Astrocyte of the hippocampus (primary cell): ENCODE measurements at places on chromosomes 5 and 9.

GRCh38 chr5:131810510-131811249 lies 13.9 kb upstream of the FNIP1 start:
- DNase-seq = peak; percentile 20

- no peak for DNase-seq
Measured at GRCh38 chr5:107235167-107235566, 435.6 kb downstream of the EFNA5 start.

GRCh38 chr5:39025456-39025855 lies 48.7 kb downstream of the RICTOR start:
- DNase-seq = no peak

- no peak for DNase-seq
Measured at GRCh38 chr9:74066605-74067004, 430.5 kb upstream of the RORB start.

GRCh38 chr9:122097679-122098315 lies 4.7 kb upstream of the TTLL11 start:
- DNase-seq = no peak

- no peak for DNase-seq
Measured at GRCh38 chr5:56981548-56982315, 29.8 kb upstream of the MIER3 start.

DNA sequence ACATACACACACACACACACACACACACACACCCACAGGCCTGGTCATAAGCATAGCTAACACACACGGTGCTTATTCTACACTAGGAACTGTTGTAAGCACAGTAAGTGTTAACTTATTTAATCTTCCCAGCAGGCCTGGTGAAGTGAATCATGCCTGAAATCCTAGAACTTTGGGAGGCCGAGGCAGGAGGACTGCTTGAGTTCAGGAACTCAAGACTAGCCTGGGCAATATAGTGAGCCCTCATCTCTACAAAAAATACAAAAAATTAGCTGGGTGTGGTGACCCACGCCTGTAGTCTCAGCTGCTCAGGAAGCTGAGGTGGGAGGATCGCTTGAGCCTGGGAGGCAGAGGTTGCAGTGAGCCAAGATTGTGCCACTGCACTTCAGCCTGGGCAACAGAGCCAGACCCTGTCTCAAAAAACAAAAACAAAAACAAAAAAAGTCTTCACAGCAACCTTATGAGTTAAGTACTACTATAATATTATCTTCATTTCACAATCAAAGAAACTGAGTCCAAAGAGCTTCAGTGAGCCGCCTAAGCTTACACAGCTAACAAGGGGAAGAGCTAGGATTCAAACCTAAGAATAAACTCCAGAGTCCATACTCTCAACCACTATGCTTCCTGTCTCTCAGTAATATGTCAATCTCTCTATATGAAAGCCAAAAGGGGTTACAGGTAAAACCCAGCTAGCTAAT lies 2.3 kb downstream of the MEGF9 start:
- DNase-seq = no peak

GRCh38 chr9:129665389-129665775 lies at the start of gene PRRX2:
Gene PRRX2 (plus strand): TSS chr9:129665647. CDS start chr9:129665868, 221 bp downstream.
- peak; percentile 53 for DNase-seq

- no peak for DNase-seq
Measured at GRCh38 chr5:124888622-124889485, 142.4 kb upstream of the ZNF608 start.

GRCh38 chr5:172325452-172325851 lies 41.9 kb upstream of the UBTD2 start:
- no peak for DNase-seq

DNA sequence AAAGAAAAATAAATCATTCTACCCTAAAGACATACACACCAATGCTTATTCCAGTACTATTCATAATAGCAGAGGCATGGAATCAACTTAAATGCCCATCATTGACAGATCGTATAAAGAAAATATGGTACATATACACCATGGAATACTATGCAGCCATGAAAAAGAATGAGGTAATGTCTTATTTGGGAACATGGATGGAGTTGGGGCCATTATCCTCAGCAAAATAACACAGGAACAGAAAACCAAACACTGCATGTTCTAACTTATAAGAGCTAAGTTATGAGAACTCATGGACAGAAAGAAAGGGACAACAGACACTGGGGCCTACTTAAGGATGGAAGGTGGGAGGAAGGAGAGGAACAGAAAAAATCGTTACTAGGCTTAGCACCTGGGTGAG lies 527.5 kb upstream of the ST8SIA4 start:
- DNase-seq = no peak

GRCh38 chr5:77846422-77847128 lies 70.4 kb upstream of the TBCA start:
- no peak for DNase-seq

DNA sequence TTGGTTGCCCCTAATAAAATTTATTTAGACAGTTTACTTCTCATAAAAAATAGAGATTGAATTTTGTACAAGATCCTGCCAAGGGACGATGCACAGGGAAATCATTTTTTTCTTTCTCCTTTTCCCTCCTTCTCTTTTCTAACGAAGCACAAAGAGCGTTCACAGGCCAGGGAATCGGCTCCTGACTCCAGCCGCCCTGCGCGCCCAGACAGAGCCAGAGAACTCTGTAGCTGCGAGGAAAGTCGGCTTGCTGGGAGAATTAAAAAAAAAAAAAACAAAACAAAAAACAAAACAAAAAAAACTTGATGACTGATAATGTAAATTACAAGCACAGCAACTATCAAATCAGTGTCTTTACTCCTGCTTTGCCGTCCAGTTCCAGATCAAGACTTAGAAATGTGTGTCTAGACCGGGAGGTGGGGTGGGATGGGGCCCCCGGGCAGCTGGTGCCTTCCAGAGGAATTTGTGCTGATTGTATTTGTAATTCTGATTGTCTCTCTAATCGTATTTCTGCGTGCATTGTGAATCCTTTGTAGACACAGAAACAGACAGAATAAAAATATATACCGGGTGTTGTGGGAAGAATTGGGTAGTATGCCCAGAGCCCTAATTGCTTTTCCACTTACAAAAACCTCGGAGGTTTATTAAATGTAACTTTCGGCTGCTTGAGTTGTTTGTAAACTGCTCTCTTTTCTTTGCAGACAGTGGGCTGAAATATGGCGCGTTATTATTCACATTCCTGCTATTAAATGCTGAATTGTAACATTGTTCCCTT lies 3.6 kb upstream of the OTP start:
- DNase-seq = no peak

- no peak for DNase-seq
Measured at GRCh38 chr5:163350083-163350482, 87.3 kb upstream of the CCNG1 start.

GRCh38 chr5:168710706-168711105 lies 131.5 kb upstream of the PANK3 start:
- no peak for DNase-seq

DNA sequence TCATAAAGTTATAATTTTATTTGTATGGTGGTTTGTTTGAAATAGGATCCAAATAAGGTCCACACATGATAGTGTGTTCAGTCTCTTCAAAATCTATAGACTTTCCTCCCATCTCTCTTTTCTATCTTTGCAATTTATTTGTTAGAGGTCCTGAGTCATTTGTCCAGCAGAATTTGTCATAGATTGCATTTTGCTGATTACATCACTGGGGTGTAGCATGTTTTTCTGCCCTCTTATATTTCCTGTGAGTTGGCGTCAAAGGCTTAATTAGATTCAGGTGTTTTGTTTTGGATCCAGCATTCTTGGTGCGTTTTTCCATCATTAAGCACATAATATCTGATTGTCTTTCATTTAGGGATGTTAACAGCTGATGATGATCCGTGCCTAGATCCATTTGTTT lies 15.0 kb downstream of the CYFIP2 start:
- peak; percentile 39 for DNase-seq

DNA sequence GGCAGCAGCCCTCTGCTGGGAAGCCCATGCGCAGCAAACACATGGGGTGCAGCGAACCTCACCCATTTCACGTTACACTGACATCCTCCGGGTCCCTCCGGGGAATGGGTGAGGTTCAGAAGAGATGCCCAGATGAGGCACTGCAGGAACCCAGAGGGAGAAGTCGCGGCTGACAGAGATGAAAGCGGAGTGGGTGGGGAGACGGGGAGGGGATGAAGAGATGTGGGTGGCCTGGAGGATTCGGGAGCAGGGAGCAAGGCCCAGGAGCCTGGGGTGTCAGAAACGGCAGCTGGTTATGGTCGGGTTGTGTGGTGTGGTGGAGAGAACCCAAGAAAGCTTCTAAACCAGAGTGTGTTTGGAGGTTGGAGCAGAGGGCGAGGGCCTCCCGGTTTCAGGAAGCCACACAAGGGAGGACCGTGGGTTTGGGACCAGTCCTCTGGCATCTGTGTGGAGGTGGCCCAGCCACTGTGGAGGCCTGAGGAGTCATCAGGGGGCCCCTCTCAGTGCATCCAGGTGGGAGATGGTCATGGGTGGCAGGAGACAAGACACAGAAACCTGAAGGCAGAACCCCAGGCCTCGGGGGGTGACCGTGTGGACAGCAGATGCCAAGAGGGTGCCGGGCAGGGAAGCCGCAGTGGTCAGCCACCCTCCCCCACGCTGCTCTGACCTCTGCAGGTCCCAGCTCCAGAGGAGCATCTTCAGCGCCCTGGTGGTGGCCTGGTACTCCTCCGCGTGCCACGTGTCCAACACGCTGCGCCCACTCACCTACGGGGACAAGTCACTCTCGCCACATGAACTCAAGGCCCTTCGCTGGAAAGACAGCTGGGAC lies 8.6 kb downstream of the UCK1 start:
- DNase-seq = no peak

DNA sequence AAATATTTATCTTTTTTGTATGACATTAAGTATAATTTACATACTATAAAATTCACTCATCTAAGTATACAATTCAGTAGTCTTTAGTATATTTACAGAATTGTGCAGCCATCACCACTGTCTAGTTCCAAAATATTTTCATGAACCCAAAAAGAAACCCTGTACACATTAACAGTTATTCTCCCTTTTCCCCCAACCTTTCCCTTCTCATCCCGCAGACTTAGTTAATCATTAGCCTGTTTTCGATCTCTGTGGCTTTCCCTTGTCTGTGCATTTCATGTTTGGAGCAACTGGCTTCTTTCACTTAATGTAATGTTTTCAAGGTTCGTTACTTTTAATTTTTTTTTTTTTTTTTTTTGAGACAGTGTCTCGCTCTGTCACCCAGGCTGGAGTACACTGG lies 37.5 kb downstream of the MTREX start:
- no peak for DNase-seq

DNA sequence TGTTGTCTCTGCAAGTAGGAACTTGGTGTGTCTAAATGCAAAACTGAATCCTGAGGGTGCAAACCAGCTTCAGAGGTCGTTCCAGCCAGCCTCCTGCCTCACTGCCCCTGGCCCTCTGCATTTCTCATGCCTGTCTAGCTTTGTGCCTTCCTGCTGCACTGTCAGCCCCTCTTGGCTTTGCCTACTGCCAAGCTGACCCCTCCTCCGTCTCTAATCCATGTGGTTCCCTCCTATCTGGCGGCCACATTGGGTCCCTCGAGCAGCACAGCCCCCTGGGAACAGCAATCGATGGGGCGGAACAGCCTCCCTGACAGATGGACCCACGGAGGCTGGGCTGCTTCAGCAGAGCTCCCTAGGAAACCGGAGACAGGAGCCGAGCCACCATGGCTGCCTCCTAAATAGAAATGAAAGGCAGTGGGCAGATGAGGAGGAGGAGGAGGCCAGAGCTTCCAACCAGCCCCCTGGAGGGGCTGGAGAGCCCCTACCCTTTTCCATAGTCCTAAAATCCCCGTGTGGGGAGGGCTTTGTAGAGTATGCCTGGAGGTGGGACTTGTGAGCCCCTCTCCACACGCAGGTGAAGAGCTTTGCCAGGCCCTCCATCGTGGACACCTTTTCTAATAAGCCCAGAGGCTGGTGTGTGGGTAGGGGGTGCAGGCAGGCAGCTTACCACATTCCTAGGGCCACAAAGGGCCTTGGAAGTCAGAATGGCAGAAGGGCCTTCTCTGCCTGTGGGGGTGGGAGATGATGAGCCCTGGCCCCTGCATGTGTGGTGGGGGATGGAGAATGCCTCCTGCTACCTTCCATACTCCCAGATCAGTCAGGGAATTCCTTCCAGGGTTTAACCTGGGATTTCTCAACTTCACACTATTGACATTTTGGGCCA lies 9.2 kb upstream of the CXXC5 start:
- no peak for DNase-seq

GRCh38 chr5:179313849-179314521 lies 31.3 kb downstream of the ADAMTS2 start:
- peak; percentile 86 for DNase-seq

- no peak for DNase-seq
Measured at GRCh38 chr9:100308965-100309564, 43.7 kb downstream of the TEX10 start.

DNA sequence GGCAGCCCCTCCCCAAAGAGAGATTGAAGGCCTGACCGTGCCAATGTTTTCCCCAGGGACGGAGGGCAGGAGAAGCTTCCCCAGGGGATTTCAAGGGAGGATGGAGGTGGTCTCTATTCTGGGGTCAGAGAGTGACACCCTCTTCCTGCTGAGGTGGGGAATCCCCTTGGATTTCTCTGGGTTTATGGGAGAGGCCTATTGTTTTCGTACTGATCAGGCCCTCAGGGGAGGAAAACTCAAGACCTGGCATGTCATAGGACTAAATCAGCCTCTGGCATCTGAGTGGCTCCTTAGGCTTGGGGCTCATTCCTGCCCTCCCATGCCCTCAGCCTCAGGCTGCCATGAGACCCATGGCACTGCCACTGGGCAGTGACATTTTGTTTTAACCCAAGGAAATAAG lies 44.6 kb downstream of the IRF1 start:
- no peak for DNase-seq

DNA sequence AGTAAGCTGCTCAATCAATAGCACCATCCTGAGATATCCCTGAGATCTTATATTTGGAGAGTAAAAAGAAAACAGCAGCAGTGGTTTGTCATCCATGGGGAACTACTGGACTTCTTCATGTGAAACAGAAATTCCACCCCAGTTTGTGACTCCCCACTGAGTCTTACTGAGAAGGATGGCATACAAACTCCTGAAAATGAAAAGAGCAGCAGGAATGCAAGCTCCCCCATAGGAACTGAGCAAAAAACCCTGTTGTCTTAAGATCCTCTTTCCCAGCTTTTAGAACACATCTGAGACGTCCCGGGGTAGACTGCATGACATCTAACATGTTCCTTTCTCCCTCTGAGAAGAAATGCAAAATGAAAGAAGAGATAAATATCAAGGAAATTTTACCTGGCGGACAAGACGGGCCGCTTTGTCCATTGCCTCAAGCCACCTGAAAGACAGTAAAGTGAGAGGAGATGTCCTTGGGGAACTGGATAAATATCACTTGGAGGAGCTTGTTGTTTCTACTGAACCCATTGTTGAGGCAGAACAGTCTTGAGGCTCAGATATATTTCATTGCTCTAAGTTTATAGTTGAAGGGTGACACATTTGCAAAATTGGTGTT lies 117.1 kb downstream of the NUDT12 start:
- no peak for DNase-seq

- peak; percentile 58 for DNase-seq
Measured at GRCh38 chr5:132420706-132421272, 51.3 kb downstream of the SLC22A5 start.

GRCh38 chr5:96004087-96004486 lies 42.4 kb upstream of the ELL2 start:
- DNase-seq = no peak
